Cerebellum (tissue), 4 donors: ENCODE measurements at places on chromosomes 1 and 21.
A peak's percentile ranks its signal among the peaks of the same experiment; 100 is the strongest.

- peak; percentile 85 for DNase-seq
Measured at GRCh38 chr1:15272009-15272781, 25.2 kb downstream of the FHAD1 start.

DNA sequence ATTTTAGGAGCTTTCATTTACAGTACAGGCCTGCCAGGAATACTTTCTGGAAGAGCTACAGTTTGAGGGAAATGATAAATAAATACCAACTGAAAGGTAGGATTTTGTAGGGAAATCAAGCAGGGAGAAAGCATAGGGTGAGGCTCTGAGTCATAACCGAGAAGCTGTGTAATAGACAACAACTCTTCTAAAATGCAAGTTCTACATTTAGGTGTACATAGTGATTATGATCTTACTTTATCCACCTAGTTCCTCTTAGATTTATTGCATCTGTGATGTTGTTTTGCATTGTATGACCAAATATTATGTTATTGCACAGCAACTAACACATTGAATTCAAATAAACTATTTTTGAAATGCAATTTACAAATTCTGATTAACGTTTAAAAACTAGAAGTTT is 819.3 kb downstream of the PLA2G4A start:
- no peak for DNase-seq

- DNase-seq = no peak
Measured at GRCh38 chr1:225146478-225146877, 217.0 kb downstream of the DNAH14 start.

DNA sequence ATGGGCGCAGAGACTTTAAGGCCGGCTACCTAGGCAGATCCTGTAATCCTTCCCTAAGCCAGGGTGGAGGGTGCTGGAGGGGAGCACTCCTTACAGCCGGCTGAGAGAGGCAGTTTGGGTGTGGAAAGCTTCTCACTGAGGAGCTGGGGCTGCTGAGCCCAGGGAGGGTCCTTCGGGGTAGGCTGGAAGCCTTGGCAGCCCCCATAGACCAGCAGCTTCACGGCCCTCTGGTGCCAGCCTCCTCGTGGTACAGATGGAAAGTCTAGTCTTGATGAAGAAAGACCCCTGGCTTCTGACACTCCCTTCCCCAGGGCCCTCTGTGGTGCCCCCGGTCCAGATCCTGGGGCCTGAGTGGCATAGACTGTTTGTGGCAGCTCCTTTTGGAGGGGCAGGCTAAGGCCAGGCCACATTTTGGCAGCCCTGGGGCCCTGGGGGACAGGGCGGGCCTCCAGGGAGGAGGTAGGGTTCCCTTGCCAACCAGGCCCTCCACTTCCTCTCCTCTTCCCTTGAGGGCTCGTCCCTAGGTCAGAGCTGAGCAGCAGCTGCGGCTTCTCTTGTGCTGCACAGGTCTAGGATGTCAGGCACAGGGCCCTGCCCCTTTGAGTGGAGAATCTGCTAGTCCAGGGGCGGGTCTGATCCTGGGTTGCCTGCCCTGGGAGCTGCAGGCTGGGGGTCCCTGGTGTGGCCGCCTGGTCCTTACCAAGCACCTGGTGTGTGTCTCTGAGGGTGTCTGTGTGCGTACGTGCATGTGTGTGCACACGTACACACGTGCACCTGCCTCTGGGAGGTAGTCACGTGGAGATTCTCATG is 4.8 kb downstream of the AMPD2 start:
- no peak for DNase-seq

GRCh38 chr1:232302376-232303221 is 327.3 kb downstream of the SIPA1L2 start:
- peak; percentile 42 for DNase-seq

DNA sequence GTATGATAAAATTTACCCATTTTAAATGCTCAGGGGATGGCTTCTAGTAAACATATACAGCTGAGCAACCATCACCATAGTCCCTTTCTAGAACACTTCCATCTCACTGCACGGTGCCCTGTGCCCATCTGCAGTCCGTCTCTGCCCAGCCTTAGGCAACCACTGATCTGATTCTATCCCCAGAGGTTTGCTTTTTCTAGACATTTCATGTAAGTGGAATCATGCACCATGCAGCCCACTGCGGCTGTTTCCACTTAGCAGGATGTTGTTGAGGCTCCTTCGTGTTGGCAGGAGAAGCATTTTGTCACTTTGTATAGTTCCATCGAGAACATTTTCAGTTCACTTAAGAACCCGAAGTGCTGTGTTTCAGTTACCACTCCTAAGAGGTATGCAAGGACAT is 27.8 kb upstream of the VAMP3 start:
- DNase-seq = no peak

GRCh38 chr1:232574077-232574476 is 55.9 kb downstream of the SIPA1L2 start:
- DNase-seq = no peak

DNA sequence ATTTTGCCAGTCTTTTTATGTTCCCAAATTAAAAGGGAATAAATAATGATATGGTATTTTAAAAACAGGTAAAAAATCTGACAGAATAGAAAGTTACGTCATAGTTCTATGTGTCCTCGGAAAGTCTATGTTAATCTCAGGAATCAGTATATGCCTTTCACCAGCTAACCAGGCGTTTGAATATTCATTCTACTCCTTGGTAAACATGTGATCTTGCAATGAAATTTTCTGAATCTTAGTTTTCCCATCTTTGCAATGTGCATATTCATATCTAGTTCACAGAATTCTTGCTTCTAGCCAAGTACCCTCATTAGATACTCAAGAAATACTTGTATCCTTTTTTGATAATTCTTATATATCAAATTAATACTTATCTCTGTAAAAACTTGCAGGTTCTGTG is 179.4 kb downstream of the ZP4 start:
- DNase-seq = no peak

DNA sequence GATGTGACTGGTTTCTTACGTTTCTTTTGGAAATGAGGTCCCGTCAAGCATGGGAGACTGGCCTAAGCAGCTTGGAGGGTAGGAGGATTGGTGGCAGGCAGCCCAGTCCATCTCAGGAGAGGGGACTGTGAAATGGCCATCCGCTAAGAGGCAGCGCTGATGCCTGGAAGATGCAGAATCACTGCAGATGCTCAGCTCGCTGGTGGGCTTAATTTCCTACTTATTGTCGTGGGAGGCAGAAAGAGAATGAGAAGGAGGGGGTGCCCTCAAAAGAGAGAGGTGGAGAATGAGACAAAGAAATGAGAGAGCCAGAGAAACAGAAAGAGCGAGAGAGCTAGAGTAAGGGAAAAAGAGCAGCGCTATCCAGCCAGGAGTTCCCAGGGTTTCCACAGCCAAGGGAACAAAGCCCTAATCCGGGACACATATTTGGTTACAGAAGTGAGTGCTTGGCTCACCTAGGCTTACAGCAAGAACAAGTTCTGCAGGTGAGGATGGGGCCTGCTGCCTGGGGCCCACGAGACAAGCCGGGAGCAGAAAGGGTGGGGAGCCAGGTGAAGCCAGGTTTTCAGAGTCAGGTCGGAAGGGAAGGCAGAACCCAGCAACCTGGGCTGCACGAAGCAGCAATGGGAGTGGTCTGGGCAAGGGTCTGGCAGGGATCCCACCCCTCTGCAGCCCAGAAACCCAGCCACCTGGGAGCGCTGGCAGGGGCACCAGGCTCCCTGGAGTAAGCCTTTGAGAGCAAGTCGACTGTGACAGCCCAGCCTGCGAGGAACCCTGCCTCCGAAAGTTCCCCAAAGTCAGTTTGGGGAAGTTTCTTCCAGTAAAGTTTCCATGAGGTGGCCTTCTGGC is 5.8 kb downstream of the ECE1 start:
- DNase-seq = no peak

- no peak for DNase-seq
Measured at GRCh38 chr1:36257375-36257767, 33.1 kb downstream of the THRAP3 start.

DNA sequence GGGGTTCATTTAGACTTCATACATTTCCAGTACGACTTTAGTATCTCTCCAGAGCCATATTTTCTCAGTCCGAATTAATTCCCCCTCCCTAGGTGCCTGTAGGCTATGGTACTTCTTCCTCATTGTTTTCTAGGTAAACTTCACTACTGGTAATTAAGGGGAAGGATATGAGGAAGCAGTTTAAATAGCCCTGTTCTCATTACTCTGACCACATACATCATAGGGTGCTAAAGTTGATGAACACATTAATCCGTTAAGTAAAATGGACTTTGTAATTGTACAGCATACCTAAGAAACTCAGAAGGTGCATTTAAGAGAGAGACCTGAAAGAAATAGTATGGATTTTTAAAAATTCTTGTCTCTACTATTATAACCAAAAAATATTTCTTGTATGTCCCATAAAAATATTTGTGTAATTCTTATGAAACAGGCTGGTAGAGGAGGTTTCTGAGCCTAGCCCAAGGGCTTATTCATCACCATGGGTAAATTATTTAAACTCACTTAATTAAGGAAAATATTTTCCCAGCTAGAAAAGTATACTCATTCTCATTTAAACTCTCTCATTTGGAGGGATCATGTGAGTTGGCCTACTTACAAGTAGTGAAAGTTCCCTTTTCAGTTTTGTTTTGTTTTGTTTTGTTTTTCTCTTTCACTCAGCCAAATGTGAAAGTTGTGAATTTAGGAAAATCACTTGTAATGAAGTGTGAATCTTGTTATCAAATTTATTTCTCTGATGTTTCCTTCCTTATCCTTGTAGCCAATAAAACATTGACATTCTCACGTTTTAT is 2.0 kb downstream of the PRMT6 start:
- DNase-seq = no peak

DNA sequence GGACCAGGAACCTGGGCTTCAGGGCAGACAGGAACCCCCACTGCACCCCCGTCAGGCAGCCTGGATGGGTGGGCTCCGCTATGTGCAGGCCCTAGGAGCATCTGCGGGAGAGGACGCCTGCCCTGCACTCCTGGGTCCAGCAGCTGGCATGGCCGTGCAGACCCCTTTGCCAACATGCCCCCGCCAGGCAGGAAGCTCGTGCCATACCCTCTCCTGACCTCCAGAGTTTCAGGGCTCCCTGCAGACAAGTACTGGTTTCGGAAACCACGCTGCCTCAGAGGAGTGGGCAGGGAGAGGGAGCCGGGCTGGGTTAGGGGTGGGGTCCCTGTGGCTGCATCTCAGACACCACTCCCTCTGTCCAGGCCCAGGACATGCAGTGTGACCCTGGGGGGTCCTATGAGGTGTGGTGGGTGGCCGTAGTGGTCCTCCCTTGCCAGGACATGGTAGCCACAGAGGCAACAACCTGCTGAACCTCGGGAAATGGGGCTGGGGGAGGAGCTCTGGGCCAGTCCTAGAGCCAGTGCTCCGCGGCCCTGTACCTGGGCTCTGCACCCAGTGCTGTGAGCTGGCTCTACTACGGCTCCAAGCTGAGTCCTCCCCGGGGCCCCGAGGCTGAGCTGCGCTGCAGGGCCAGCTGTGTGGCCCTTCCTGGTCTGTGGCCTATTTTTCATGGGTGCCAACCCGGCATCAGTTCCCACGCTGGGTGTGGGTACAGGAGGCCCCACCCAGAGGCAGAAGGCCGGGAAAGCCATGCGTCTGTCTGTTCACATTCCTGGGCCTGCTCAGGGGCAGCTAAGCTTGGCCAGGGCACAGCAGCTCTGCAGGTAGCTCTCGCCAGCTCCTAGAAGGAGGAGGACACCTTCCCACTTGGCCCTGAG is 1.4 kb downstream of the PLEKHN1 start:
- DNase-seq = no peak

DNA sequence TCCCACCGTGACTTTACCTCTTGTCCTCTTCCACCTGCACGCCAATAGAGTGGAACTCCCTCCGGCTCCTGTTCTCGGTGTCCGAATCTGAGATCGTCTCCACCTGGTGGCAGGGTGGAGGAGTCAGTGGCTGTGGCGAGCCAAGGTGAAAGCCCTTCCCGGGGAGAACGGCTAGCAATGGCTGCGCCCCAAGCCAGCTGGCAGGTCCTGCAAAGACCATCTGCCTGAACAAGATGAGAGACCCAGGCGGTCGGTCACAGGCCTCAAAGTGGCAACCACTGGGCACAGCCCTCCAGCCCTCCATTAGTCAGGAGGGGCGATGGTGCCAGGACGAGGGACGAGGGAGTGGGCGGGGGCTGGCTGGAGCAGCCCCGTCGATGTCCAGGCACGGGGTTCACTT is 25.4 kb upstream of the SMIM12 start:
- DNase-seq = peak; percentile 74

DNA sequence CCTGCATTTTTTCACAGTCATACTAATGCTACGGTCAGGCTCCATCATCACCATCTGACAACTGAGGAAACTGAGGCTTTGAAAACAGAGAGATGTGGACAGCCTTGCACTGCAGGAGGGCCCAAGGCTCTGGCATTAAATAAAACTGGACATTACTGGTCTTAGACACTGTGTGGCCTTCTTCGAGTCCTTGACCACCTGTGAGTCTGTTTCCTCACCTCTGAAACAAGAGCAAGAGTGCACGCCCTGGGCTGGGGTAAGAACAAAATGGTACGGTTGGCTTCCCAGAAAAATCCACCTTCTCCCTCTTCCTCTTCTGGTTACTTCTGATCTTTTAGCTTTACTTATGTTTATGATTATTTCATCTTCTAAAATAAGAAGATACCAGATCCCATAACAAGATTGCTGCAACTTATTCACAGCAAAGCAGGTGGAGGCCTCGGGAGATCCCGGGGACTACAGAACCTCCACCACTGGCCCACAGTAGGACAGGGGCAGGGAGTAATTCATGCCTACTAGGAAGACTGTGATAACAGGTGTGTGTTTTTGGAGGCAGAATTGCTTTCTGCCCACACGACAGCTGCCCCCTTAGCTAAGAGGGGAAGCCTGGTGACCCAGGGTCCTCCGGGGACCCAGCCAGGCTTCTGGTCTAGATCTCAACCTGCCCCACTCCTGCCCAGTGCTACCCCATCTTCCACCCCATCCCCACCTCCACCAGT is 156.4 kb upstream of the EDN2 start:
- DNase-seq = no peak

- DNase-seq = no peak
Measured at GRCh38 chr1:15410223-15410883, 665 bp downstream of the EFHD2 start.

DNA sequence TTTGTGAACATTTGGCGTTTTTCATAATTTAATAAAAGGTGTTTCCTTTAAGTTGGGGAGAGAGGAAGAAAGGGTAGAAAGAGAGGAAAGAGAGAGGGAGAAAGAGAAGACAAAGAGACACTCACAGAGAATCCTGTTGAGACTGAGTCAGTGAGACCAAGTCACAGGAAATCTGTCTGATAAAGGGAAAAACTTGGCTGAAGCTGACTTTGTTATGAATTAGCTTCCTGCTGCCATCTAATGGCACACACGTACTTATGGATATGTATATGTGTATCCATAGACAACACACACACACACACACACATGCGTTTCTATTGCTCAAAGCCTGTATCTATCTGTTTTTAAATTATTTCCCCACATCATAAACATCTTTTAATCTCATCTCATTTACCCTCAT is 42.5 kb upstream of the DISC1 start:
- DNase-seq = no peak

- no peak for DNase-seq
Measured at GRCh38 chr1:161086457-161086856, 2.9 kb downstream of the NECTIN4 start.

DNA sequence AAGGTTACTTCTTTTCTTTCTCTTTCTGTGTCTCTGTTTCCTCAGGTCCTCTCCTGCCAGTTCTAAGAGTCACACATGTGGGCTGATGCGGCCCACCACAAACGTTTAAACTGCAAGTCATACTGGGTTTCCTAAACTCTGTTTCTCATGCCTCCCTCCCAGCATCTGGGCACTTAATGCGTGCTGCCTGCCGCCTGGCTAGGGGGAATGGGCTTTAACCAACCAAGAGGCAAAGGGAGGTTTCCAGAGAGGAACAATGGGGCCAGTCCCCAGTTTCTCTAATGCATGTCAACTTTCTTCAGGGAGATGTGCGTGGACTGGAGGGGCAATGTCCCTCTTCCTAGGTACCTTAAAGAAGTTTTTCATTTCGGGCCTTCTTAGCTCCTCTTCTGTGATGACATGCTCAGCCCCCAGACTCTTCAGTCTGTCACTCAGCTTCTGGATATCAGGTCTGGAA is 19.9 kb upstream of the SRSF4 start:
- no peak for DNase-seq
